AG09309 (cell line): ENCODE measurements at places on chromosomes 12 and 14.

- DNase-seq, result no peak
Measured at GRCh38 chr12:19792028-19792427, 352.7 kb downstream of the AEBP2 start.

GRCh38 chr14:95935228-95935822 lies 58.7 kb downstream of the TUNAR start:
- no peak for DNase-seq

GRCh38 chr12:84497819-84498218 lies 414.8 kb downstream of the SLC6A15 start:
- DNase-seq, result no peak

DNA sequence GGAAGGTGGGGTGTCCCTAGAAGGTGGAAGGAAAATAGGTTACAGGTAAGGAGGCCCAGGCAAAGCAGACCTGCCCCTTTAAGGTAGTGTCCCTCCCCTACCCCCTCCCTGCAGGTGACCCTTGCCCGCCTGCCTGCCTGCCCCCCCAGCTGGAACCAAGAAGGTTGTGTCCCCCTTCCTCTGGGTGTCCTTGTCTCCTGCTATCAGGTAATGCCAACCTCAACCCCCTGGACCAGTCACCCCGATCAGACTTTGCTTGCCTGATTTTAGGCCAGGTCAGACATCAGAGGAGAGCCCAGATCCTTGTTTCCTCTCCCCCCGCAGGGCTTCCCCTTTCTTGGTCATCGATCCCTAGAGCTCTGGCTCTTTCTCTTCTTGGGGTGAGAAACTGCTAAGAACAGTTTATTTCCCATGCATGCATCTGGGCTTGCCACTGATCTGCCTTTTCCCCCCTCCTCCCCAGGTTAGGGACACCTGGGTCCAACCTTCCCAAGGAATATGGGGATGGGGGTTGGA lies at the start of gene SLC39A5:
TSS of gene SLC39A5 (plus strand) at position 136 of the 516 bp plus-strand sequence. CDS start 1,224 bp downstream, outside the sequence.
- no peak for DNase-seq

GRCh38 chr14:64815257-64815656 lies 64.5 kb downstream of the SPTB start:
- no peak for DNase-seq

GRCh38 chr14:94481468-94482131 lies 5.6 kb upstream of the SERPINA9 start:
- no peak for DNase-seq

- peak; percentile 87 for DNase-seq
Measured at GRCh38 chr14:57833323-57833722, 32.6 kb downstream of the SLC35F4 start.

GRCh38 chr12:50073206-50073605 lies 11.9 kb upstream of the SMARCD1 start:
- no peak for DNase-seq

DNA sequence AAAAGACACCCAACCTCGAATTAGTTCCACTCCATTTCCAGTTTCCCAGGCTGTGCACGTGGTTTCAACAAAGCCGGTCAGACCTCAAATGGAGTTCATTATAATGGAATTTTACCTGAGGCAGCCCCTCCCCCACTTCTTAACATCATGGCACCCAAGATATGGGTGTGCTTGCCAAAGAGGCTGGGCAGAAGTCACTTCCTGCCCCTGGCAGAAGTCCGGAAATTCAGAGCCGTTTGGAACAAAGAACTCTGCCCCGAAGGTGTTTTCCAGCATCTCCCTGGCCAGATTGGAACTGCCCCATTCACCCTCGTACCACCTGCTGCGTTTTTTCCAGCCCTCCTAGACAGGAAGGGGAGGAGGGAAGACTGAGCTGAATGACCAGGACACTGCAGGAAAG lies 8.2 kb downstream of the VDR start:
- no peak for DNase-seq

DNA sequence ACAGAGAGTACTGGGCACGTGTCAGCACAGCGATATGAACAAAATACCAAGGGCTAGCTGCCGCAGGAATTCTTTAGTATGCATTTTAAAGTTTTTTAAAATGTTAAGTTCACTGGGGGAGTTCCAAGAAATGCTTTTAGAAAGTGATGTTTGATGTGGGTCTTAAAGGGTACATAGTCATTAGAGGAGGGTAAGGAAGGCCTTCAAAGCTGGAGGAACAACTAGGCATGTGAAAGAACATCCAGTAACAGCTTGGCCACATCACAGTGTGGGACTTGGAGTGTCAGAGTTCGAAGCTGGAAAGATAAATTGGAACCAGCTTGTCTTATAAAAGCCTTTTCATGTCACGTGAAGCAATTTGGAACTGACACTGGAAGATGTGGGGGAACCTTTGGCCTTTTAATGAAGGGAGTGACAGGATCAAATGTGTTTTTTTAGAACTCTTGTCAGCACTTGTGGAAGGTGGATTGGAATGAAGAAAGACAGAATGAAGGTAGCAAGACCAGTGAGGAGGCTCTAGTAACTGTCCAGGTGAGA lies 57.7 kb downstream of the WDR20 start:
- no peak for DNase-seq

GRCh38 chr12:60752589-60752988 lies 1156.8 kb downstream of the SLC16A7 start:
- DNase-seq, result no peak

GRCh38 chr14:35503646-35504045 lies 30.3 kb upstream of the INSM2 start:
- DNase-seq, result no peak

GRCh38 chr14:51395361-51395849 lies 155.4 kb downstream of the TMX1 start:
- DNase-seq, result peak; percentile 70

GRCh38 chr14:79708426-79709388 lies 502.6 kb downstream of the DIO2 start:
- no peak for DNase-seq

- no peak for DNase-seq
Measured at GRCh38 chr14:94663965-94664704, 51.9 kb downstream of the SERPINA3 start.

- no peak for DNase-seq
Measured at GRCh38 chr12:27359578-27360340, 27.1 kb downstream of the BMAL2 start.

DNA sequence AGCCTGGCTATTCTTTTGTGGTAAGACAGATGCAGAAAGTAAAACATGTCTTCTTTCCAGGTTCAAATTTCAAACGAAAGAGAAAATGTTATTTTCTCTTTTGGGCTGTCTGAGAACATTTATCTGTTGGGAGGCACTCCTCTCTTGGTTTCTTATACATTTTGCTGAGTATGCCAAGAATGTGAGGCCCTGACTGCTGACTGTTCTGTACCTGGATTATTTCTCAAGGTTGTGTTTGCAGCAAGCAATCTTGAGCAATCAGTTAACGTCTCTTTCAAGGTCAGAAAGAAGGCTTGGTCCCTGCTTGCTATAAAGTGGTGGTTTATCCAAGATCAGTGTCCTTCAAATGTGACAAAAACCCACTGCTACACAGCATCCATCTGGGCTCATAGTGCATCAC lies 9.8 kb downstream of the SSTR1 start:
- no peak for DNase-seq

GRCh38 chr12:124730455-124730932 lies 133.2 kb downstream of the SCARB1 start:
- no peak for DNase-seq

- DNase-seq, result no peak
Measured at GRCh38 chr12:69247268-69248018, 8.1 kb downstream of the CPSF6 start.

DNA sequence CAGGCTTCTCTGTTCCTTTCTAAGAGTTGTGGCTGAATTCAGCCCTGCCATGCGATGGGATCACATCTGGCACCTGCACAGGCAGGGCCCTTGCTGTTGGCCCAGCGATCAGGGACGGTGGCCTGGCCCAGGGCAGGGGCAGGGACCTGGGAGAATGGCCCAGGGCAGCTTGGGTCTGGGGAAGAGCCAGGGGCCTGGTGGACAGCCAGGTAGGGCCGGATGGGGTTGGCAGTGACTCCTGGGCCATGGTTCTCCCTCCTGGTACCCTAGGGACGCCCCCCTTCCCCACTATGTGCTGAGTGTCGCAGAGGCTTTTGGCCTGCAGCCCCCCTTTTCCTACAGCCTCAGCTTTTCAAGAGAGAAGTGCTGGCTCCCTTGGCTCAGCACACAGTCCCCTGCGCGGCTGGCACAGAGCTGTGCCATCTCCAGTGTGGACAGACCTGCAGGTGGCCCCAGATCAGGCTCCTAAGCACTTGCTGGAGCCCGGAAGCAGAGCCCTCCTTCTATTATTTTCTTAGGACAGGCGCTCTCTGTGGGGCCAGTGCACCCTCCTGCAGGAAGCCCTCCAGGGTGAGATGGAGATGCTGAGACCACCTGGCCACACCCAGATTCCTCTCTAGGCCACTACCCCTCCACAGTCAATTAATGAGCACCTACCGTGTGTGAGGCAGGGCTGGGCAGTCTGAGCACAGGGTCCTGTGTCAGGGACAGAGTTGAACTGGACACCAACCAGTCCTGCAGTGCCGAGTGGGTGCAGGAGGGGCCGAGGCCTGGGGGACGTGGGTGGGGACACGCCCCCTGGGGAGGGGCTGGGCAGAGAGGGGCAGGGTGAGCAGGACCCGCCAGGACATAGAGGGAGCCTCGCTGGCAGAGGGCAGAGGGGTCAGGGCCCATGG lies 267.6 kb downstream of the ADGRD1 start:
- no peak for DNase-seq

DNA sequence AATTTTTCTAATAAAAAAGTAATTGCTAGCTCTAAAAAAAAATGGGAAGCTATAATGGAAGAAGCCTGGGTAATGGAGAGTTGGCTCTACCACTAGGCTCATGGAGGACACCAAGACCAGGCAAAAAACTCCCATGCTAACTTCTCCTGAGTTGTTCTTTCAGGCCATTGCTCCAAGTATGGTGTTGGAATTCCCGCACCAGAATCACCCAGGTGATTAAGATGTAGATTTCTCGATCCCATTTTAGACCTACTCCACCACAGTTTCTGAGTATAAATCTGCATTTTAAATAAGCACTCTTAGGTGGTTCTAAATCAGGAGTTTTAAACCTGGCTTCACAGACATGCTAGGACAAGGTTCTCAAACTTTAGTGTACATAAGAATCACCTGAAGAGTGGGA lies 221.0 kb downstream of the EMP1 start:
- DNase-seq, result no peak

DNA sequence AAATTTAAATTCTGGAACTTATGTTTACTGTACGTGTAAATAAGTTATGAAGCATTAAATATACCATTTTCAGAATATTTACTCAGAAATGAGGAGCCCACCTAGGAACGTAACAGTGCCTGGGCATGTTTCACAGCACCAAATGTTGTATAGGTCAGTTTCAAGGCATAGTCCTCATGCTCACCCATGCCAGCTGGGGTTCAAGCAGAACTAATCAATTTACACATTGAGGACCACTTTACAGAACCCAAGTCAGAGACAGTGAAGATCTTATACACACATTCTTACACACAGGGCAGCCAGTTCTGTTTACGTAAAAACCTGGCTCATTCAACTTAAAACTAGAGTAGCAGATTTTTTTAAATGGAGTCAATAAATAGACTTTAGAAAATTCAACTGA lies 2.0 kb downstream of the KICS2 start:
- no peak for DNase-seq

- DNase-seq, result no peak
Measured at GRCh38 chr12:112239020-112239419, 113.7 kb downstream of the TRAFD1 start.

GRCh38 chr14:53710615-53711014 lies 246.0 kb downstream of the BMP4 start:
- no peak for DNase-seq

DNA sequence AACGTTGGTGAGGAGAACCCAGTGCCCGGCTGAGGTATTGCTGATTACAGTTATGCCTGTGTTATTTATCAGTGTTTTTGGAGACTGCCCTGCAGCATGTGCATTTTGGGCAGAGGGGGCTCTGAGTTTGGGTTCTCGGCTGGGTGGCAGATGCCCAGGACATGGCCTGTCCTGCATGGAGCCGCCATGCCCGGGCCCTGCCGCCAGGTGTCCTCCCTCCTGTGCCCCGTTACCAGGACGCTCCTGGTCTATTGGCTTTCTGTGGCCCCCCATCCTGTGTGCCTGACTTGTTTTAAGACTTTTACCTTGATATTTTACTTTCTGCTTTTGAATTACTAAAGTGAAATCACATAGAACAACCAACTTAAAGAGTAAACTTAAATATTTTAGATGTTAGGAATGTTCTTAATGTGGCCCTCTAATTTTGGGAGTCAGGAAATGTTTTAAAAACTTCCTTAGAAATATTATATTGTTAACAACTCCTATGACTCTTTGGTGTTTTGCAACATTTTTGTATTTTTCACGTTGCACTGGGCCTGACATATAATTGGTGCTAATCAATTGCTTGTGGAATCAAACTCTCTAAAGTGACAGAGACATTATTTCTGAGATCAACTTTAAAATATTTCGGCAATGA lies 51.8 kb downstream of the PRIMA1 start:
- DNase-seq, result no peak

GRCh38 chr12:62977418-62977817 lies 42.5 kb upstream of the PPM1H start:
- peak; percentile 43 for DNase-seq

DNA sequence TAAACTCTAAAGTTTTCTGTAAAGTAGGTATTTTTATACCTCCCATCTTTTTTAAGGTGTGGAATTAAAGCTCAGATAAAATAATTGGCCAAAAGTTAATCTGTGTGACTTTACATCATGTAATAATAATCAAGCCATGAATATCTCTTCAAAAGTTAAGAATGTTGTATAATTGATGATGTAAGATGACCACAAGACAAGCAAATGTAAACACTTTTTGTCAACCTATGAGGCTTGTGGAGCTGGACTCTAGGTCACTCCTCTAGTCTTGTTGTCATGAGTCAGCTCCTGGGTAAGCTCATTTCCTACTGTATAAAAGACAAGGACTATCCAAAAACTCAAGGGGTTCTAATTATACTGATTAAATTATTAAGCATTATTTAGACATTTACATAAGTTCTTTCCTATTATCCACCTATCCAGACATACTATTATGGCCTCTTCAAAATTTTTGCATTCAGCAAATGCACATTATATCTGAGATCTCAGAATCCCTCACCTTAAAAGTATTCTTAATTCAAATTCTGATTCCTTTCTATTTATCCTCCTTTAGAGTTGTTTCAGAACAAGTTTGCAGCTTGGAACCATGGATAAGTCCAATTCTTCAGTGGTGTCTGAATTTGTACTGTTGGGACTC lies at the start of gene OR4K5:
TSS of gene OR4K5 (plus strand) at position 587 of the 637 bp plus-strand sequence. CDS start at position 587, 0 bp downstream.
- no peak for DNase-seq

- no peak for DNase-seq
Measured at GRCh38 chr14:104972301-104973134, 5.7 kb downstream of the AHNAK2 start.

- no peak for DNase-seq
Measured at GRCh38 chr12:121579981-121580868, 598 bp downstream of the KDM2B start.
